Esophagus squamous epithelium (tissue), 5 donors: ENCODE measurements at places on chromosomes 16 and 17.

DNA sequence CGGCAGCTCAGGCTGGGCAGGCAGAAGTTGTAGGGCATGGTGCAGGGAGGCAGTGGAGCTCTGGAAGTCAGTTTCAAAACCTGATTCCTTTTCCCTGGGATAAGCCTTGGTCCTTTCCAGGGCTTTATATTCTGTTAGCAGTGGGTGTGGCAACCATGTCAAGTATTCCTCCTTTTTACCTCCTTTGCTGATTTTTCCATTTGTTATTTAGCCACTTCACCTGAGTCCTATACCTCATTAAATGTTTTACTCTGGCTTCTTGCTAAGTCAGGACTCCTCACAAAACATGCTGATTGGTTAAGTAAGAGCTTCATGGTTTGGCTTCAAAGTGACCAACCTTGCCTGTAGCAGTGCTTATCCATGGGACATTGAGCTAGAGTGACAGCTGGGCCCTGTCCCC lies at the start of gene KRT33B:
TSS of gene KRT33B (minus strand) at position 101 of the 400 bp plus-strand sequence. CDS start at position 38, 63 bp downstream.
- no peak for DNase-seq

DNA sequence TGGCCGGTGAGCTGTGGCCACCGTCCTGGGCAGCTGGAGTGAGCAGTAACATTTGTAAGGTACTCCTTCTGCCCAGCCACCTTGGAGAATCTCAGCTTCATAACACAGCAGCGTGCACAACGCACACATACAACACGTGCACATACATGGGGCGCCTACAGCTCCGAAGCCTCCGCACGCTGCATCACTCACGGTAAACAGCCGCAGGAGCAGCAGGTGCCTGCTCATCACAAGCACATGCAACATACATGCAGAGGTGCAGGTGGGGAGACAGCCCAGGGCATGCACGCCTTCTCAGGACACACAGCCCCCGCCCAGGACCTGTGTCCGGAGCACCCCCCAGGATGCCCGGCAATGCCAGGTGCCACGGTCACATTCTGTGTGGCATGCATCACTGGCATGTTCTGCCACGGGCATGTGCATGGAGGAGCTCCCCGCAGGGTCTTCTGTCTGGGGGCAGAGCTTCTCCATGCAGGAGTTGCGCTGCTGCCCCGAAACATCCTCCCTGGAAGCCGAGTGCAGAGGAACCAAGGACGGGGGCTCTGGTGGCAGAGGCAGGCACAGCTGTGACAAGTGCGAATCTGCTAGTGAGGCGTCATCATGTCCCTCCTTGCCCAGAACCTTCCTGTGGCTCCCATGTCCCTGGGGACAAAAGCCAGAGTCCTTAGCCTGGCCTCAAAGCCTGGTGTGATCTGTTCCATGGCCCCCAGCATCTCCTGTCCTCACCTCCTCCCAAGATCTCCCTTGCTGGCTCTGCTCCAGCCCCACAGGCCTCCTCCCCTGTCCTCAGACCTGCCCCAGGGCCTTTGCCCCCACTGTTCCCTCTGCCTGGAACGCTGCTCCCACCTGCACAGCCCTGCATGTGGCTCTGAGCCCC lies 184.0 kb upstream of the GSE1 start:
- no peak for DNase-seq

GRCh38 chr17:51149163-51149562 lies 4.2 kb upstream of the NME1 start:
- no peak for DNase-seq

DNA sequence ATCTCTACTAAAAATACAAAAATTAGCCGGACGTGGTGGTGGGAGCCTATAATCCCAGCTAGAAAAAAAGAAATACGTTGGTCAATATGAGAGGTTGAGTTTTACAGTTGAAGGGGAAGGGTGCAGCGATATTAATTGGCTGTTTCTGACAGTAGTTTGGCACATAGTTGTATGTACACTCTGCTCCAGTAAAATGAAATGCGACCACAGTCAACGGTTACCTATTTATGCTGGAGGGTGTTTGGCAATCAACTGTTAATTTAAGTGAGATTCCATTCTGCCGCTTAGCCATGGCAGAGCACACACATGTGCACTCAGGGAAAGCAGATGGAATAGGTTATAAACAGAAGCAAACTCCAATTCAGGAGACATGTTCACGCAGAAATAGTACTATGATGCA lies 9.3 kb upstream of the ZNF594 start:
- DNase-seq = no peak

GRCh38 chr16:85872734-85873133 lies 26.2 kb upstream of the IRF8 start:
- DNase-seq = no peak

DNA sequence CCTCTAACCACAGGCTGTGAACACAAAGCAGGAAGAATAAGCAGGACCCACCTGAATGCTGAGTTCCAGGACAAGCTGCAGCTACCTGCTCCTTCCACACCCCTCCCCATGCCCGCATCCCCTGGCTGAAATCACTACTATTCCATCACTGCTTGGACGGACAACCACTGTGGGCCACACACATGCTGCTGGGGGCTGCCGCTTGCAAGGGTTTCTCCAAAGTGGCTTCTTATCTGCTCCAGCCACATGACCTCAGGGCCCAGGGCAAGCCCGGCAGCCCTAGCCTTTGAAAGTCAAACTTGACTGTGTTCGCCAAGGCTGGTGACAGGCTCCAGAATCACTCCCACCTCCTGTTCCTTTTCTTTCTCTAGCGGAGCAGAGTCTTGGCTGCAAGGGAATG lies 18.4 kb downstream of the FA2H start:
- no peak for DNase-seq

- DNase-seq = no peak
These were observed 219.8 kb downstream of the STX8 start for GRCh38 chr17:9355846-9356245.

DNA sequence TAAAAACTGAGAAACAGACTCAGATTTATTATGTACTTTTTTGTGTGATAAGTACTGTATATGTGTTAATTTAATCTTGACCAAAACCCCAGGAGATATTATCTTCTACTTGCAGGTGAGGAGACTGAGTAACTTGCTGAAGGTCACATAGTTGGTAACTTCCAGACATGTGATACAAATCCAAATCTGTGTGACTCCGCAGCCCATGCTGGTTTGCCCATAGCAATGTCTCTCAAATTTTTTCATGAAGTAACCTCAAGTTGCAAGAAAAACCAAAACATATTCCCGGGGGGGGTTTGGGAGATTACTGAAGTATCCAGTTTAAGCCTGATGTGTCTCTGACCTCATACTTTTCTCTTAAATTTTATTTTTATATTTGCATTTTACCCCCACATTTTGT lies 3.3 kb downstream of the TEX14 start:
- DNase-seq = no peak

DNA sequence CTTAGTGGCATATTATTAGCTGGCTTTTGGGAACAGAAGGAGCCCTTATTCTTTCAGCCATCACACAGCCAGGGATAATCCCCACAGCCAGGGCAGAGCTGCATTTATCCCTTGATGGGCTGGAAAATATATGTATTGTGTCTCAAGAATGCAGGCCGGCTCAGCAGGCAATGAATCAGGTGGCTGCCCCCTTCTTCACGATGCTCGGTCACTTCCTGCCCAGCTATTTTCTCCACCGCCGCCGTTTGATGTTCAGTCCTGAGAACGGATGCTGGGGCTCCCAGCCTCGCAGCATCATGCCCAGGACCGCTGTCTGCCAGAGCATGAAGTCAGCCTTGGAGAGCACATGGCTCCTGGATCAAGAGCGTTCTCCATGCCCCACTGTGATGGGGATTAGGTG lies 4.3 kb upstream of the MYH3 start:
- no peak for DNase-seq

DNA sequence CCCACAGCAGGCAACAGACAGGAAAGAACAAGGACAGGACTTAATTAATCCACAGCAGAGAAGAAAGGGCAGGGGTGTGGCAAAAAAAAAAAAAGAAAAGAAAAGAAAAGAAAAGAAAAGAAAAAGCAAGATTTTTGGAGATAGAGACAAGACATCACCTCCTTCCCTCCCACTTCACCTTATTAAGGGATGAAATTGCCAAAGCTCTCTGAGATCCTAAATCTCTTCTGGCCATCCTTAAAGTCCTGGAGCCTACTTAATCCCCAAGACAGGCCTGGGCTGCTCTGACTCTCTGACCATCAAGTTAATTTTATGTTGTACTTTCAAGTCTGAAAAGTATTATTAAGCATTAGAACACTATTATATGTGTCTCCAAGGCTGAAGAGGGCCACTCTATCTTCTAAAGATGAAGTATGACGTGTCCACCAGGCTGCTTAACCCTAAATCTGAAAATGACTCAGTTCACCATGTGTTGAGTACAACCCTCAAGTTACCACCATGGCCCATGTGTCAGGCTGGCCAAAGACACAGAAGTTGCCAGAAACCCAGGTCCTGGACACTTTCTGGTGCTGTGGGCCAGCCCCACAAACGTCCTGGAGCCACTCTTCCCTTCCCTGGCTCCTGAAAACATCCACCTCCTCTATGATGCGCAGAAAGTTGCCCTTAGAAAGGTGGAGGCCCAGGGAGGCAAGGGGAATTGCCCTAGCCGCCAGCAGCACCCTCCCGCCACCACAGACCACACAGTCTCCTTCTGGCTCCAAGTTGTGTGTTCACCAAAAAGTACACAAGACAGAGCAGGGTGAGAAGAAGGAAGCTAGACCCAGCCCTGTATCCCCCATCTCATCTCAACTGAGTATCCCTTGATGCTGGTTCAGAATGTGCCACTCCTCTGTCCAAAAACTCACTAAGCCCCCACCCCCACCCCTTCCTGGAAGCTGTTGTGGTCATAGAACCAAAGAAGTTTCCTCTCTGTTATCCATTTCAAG lies 2.7 kb downstream of the SOCS1 start:
- DNase-seq = no peak

- no peak for DNase-seq
These were observed 6.0 kb downstream of the RSPRY1 start for GRCh38 chr16:57192146-57192545.
